NCI-H1694 (cell line): ENCODE measurements at places on chromosomes 3 and 15.

GRCh38 chr15:56094171-56094570, 100.8 kb upstream of the NEDD4 start:
- DNase-seq: no peak

DNA sequence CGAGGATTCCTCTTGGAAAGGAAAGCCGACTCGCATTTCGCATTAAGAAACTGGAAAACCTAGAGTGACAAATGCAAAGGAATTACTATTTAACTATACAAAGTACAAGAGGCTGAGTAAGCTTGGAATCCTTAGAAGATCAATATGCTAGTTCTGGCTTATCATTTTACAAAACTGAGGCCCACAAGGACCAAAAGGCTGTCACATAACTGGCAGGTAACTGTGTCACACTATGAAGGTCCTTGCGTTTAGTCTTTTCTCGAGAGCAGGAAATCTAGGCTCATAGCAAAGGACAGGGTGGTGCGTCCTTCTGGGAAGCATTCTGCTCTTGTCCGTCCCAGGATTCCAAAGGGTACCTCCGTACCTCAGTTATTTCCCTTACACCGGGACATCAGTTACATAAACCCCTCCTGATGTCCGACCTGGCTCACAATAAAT, 629 bp downstream of the RPL24 start:
- DNase-seq: no peak

GRCh38 chr3:111591555-111591954, 3.6 kb downstream of the ZBED2 start:
- DNase-seq: no peak

DNA sequence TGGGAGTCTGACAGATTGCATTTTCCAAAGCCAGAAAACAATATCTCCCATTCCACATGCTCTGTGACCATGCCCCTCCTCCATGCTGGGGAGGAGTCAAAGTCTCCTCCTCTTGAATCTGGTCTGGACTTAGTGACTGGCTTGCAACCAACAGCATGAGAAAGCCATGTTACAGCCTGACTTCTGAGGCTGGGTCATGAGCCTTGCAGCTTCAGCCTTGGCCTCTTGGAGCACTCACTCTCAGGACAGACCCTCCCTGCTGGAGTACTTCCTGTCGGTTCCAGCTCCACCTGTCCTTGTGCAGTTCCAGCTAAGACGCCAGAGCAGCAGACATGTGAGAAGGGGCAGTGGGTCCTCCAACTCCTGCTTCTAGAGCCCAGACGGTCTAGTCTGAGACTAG, 49.7 kb upstream of the RBSN start:
- DNase-seq: no peak

DNA sequence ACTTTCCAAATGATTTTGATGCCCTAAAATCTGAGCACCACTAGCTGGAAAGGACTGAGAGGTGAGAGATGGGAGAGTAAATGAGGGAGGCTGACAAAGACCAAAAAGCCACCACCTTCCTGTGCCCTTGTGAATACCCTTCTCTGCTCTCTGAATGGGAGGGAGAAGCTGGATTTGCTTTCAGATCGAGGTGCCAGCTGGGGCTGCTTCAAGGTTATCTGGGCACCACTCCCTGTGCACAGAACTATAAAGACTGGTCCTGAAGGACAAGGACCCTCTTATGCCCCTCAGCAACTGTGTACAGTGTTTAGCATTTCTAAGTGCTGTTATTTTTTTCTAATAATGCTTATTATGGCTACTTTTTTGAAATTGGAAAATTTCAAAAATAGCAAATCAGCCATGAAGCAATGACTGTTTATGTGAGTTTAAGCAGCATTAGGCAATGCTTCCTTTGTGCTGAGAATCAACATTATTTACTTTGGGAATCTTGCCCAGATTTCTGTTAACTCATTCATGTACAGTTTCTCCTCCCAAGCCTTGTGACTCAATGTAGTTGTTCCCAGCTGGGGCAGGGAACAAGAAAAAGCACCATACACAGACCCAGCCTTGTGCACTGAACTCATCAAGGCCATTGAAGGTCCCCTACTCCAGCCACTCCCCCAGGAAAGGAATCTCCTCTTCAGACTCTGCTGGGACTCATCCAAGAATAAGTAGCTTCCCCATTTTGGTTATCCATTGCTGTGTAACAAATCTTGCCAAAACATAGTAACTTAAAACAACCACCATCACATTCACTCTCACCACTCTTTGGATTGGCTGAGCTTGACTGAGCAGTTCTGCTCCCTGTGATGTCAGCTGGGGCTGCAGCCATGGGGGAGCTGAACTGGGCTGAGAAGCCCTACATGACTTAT, 37.3 kb upstream of the CDV3 start:
- peak; percentile 22 for DNase-seq

DNA sequence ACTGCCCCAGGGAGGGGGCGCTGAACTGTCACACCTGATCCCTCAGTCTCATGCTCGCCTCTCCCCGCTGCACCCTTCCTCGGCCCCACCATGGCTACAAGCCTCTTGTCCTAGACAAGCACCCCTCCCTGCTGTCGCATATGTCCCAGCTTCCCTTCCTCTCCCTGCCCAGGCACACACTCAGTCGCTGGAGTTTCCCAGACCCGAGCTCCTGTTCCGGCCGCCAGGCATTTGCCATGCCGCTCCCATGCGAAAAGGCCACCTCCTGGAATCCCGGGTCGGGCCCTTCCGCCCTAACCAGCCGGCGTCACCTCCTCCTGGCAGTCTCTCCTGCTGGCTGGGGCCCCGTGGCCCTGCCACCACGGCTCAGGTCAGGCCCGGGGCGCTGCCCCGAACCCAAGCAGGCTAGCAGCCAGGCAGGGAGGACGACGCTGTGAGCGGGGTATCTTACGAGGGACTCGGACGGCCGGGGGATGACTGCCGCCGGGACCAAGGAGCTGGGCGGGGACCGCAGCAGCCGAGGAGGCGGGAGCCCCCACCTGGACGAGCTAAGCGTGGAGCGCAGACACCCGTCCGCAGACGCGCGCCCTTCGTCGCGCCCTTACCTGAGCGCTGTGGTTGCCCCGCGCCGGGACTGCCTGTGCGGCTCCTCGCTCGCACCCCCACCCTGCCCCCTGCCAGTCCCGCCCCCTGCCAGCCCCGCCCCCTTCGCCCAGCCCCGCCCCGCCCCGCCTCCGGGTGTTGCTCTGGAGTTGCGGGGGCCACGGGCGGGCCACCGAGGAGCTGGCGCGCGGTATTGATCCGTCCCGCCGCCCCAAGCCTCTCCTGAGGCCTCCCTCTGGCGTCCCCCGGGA, at the start of gene ALS2CL:
ALS2CL (minus strand) TSS at position 642 of the 854 bp plus-strand sequence. CDS start 4,239 bp downstream, outside the sequence.
- no peak for DNase-seq
